ENCODE measurements at places on chromosomes 5 and 9.

- H3K27ac ChIP-seq: peak overlapping the region; percentile 99
- peak overlapping the region; percentile 80 for H3K4me3 ChIP-seq
- H3K36me3 ChIP-seq: no peaks in the 10 kb centered on the region
Observed at GRCh38 chr5:55923177-55923771, 71.5 kb downstream of the IL6ST start.

GRCh38 chr9:137989999-137990715 is 112.6 kb downstream of the CACNA1B start:
- peaks cover 31% of the 10 kb centered on the region for H3K36me3 ChIP-seq
- no peak for DNase-seq
- H3K27me3 ChIP-seq: peaks cover 3% of the 10 kb centered on the region
- no peak overlapping the region for H3K4me3 ChIP-seq
- H3K27ac ChIP-seq: no peak overlapping the region
- H3K4me1 ChIP-seq: no peaks in the 10 kb centered on the region

- peak; percentile 12 for DNase-seq
- no peak overlapping the region for H3K4me3 ChIP-seq
- H3K4me1 ChIP-seq: peaks cover 10% of the 10 kb centered on the region
- H3K27me3 ChIP-seq: peaks cover 1% of the 10 kb centered on the region
- no peaks in the 10 kb centered on the region for H3K36me3 ChIP-seq
Observed at GRCh38 chr5:136374003-136374402, 8.7 kb upstream of the TRPC7 start.

- no peak for DNase-seq
- H3K4me3 ChIP-seq: no peak overlapping the region
- no peaks in the 10 kb centered on the region for H3K36me3 ChIP-seq
- peaks cover 1% of the 10 kb centered on the region for H3K27me3 ChIP-seq
- no peaks in the 10 kb centered on the region for H3K4me1 ChIP-seq
- H3K27ac ChIP-seq: no peak overlapping the region
Observed at GRCh38 chr5:102481054-102481715, 17.6 kb downstream of the SLCO6A1 start.

- H3K27ac ChIP-seq: no peak overlapping the region
- DNase-seq: no peak
- no peaks in the 10 kb centered on the region for H3K4me1 ChIP-seq
- H3K27me3 ChIP-seq: no peaks in the 10 kb centered on the region
- H3K4me3 ChIP-seq: no peak overlapping the region
Observed at GRCh38 chr5:131042021-131042789, 122.9 kb downstream of the HINT1 start.
